ENCODE measurements at places on chromosomes 3 and 15.

DNA sequence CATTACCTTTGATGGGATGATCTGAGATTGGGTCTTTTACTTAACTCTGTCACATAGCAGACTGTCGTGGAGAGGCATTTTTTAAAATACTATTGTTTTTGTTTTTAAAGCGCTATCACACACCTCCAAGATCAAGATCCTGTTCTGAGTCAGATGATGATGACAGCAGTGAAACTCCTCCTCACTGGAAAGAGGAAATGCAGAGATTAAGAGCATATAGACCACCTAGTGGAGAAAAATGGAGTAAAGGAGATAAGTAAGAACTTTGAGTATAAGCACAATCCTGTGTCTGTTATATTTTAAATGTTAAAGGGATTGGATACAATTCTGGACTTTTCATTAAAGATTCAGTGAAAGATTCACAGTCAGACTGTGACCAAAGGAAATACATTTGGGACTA is 18.4 kb upstream of the ZBTB47 start:
- DNase-seq, result no peak

DNA sequence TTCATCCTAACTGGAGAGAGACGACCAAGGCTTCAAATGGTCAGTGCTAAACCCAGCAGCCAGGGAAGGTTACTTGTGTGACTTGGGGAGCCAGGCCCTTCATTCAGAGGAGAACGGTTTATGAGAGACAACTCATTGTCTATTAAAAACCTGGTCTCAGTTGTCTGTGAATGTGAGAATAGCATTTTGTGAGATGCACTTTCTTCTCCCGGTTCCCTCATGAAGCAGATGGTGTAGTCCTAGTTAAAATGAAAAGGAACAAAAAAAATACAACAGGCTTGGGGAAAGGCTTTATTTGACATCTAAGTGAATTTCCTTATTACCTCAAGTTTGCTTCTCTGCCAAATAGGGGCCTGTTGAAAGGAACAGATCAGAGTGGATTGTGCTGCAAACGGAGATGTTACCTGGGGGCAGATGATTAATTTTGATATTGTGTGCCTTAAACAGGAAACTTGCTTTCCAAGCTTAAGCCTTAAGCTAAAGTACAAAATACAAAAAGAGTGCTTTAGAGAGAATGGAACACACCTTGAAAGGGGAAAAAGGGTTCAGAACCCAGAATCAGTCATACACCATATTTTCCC is 202.7 kb upstream of the BHLHE40 start:
- DNase-seq, result no peak

GRCh38 chr15:61834076-61834697 is 226.1 kb downstream of the VPS13C start:
- DNase-seq, result peak; percentile 86

DNA sequence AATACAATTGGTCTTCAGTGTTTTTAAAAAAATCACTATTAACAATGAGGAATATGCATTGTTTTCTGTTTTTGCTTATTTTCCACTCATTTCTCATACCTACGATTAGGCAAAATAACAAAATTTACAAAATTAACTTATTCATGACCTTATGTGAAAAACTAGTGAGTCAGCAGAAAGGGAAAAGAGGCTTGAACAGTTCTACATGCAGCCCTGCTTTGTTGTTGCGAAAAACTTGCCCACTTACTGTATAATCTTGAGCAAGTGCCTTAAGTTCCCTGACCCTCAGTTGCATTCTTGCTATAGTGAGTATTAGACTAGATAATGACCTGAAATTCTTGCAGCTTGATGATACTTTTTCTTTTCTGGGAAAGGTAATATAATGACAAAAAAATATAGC is 551.1 kb upstream of the BCHE start:
- DNase-seq, result no peak

GRCh38 chr3:148203297-148204010 is 494.2 kb upstream of the AGTR1 start:
- DNase-seq, result no peak

GRCh38 chr3:155026999-155027591 is 53.0 kb upstream of the MME start:
- peak; percentile 75 for DNase-seq

GRCh38 chr15:90564051-90564450 is 34.3 kb downstream of the CRTC3 start:
- no peak for DNase-seq

- DNase-seq, result no peak
These were observed 627.2 kb downstream of the ZIC1 start for GRCh38 chr3:148036331-148036876.

- DNase-seq, result peak; percentile 18
These were observed 33.1 kb upstream of the GLCE start for GRCh38 chr15:69127306-69127705.

DNA sequence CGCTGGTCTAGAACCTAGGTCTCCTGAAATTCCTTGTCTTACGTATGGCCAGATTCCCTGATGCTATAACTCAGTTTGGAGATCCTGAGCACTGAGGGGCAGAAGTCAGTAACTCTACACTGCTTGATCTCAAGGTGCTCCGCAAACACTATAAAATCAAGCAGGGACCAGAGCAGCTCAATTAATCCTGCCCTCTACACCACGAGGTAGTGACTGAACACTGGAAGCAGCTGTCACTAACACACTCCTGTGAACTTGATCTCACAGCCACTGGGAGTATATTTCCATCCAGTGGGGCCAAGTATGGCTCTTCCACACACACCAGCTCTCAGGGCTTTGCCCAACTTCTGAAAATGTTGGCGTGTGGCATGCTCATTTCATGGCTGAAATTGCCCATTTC is 51.0 kb downstream of the EDEM1 start:
- DNase-seq, result peak; percentile 70

DNA sequence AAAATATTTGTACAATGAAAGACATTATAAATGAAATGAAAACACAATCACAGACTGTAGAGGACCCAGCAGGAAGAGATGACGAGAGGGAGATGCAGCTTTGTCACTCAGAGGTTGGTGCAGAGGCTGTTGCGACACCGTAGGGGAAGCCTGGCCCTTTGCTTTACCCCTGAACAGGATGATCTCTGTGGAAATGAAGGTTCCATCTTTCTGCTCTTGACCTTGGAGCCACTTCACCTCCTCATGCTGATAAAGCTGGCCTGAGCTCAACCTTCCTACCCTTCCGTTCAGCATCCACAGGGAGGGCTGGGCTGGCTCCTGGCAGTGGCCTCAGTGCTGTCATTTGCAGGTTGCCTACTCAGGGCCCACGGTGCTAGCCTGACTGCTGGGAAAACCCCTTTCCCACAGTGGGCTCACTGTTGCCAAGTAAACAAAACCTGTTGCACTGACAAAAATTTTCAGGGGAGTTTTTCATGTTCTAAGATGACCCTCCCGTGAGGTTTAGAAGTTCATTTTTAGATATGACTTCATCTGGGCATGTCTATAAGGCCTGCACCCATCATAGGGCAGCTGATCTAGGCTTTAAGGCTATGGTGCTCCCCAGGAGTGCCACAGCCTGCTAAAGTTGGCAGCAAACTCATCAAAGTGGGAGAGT is 3.0 kb upstream of the CD80 start:
- DNase-seq, result no peak

DNA sequence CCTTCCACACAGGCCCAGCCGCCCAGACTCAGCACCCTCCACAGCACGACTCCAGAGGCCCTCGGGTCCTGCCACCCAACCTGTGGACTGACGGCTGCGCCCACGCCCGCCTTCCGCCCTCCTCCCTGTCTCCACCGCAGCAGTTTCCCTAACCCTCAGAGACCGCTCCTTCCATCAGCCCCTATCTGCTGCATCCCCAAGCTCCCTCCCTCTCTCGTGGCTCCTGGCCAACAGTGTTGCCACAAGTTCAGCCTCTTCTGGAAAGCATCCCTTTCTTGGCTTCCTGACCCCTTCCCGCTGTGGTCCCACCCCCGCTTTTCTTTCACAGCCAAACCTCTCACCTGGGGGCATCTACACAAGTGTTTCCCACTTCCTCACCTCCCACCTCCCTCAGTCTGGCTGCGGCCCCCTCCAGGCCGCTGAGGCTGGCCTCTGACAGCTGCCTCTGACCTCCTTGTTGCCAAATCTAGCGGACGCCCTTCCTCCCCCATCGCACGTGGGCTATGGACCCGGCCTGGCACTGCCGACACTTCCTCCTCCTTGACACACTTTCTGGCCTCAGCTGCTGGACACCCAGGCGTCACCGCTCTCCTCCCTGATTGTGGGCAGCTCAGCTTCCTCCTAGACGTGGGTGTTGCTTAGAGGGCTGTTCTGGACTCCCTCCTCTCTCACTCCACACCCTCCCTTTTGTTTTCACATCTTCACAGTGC is 168.8 kb upstream of the TLE3 start:
- DNase-seq, result no peak

DNA sequence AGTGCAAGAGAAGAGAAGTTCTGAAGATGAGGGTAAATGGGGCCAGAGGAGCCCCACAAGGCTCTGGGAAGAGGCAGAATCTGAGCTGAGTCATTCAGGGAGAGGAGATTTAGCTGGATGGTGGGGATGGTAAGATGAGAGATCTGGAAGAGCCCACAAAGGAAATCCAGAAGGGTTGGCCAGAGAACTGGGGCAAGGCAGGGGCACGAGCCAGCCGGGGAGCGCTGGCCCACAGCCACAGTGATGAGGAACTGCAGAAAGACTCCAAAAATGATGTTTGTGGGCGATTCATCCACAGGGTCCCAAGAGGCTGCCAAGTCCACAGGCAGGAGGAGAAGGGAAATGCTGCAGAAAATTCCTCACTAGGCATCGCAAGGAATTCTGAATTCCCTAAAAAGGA is 75.9 kb upstream of the ATP2B2 start:
- no peak for DNase-seq

- no peak for DNase-seq
These were observed 150.8 kb downstream of the LEKR1 start for GRCh38 chr3:156976933-156977332.

DNA sequence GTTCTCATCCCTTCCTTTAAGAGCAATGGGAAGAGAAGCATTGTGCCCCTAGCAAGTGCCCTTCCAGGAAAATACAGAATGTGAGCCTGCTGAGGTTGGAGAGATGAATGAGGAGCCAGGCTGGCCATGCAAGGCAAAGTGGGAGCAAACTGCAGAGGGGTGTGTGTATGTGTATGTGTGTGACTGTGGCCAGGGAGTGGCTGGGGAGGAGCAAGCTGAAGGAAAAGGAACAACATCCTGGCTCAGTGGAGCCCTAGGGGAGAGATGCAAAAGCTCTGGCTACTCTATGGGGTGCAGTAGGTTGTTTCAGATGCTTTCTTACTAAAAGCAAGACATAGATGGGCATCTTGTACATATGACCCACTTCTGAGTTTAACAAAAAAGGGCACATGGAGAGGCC is 20.6 kb downstream of the FOXP1 start:
- no peak for DNase-seq

DNA sequence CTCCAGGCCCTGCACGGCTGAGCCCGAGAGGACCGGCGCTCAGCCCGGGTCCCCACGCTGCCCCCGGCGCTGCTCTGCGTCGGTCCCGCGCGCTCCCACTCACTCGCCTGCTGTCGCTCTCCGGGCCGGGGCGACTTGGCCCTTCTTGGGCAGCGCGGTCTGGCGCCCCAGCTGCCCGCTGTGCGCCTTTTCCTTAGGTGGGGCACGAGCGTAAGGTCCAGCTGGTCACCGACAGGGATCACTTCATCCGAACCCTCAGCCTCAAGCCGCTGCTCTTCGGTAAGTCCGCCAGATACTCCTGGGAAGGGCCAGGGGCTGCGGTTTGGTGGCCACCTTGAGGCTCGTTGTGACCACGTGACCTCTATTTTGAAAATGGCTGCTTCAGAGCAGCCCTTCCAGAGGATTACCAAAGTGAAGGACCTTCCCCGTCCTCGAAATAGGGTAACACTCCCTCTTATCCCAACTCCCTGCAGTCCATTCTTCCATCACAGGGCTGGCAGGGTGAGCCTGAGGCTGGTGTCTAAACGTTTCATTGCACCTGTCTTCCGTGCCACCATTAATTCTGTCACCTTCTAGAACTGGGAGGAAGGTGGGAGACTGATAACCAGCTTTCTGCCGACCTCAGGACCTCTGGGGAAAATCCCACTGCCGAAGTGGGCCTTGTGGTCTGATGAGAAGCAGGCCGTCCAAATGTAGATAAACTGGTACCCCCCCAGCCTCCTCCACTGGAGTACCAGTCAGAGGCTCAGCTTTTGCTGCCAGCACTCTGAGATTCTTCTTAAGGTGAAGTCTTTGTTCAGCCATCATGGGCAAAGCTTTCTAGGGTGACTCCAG is 812 bp downstream of the P4HTM start:
- DNase-seq, result peak; percentile 40

GRCh38 chr3:109241459-109242186 is 74.7 kb downstream of the DPPA2 start:
- no peak for DNase-seq

- DNase-seq, result no peak
These were observed 188.3 kb downstream of the TBC1D2B start for GRCh38 chr15:77889009-77889806.

GRCh38 chr3:134840459-134840858 is 45.4 kb downstream of the EPHB1 start:
- no peak for DNase-seq

DNA sequence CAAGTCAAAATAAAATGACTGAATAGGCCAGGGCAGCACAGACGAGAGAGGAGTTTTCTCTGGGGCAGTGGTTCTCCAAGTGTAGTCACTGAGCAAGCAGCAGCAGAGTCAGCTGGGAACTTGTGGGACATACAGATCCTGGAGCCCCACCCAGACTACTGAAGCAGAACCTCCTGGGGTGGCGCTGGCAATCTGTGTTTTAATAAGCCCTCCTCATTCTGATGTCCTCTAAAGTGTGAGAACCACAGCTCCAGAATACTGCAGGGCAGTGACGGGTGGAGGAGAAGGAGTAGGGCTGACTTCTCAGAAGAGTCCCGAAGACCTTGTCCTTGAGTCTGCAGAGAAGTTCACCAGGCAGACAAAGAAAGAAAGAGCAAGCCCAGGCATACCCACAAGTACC is 251.3 kb upstream of the HES1 start:
- DNase-seq, result no peak

DNA sequence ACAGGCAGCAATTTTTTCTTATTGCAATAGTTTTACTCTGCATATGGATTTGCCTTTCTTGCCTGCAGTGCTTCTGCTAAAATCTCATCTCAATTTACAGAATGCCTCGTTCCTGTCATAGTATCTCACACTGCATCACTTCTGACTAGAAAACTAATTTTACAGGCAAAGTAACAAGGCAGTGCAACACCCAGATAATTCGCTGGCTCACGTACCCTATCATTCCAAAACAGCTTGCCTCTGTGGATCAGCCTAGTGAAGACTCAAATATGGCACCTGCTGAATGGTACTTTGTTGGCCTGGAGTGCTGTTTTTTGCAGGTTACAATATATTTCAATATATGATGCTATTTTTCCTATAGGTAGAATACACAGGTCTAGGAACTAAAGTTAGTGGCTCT is 5.3 kb downstream of the EIF5A2 start:
- DNase-seq, result no peak

GRCh38 chr3:39453134-39453533 is 14.3 kb upstream of the MOBP start:
- DNase-seq, result no peak

DNA sequence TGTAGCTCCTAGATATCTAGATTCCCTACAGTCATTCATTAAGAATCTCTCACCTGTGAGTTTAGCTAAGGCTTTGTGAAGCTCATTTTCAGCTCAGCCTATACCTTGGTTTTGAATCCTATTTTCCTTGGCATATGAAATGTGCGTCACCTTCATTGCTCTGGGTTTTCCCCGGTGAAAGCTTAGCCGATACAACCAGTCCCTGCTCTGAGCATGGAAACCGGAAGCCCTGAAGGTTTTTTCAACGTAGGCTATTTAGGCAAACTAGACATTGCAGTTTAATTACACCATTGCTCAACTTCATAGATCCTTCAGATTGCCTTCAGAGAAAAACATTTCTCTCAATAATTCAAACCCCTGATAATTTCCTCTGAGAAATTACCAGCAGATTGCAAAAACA is 206.8 kb upstream of the TPRG1 start:
- DNase-seq, result no peak

Data from NCI-H82 (cell line).